ENCODE measurements at places on chromosomes 6 and 20. TPM values are rescaled to one million over a fixed set of nuclear protein-coding genes. Genes with fewer than 3 reads are reported as not detected.

Gene FAM184A
- total RNA-seq, result 13.8 TPM

Gene ADGB
- total RNA-seq, result not detected

Gene BPIFB2
- not detected for total RNA-seq

Gene CGA
- total RNA-seq, result not detected

Gene TRIM40
- not detected for total RNA-seq

Gene OR2H2
- total RNA-seq, result not detected

Gene SOX4
- total RNA-seq, result 2.3 TPM

Gene MUC21
- total RNA-seq, result not detected

Gene FRS3
- 4.8 TPM for total RNA-seq

Gene TCF15
- not detected for total RNA-seq

Gene FAM83C
- total RNA-seq, result not detected

Gene SMPDL3A
- total RNA-seq, result not detected

Gene NOTCH4
- total RNA-seq, result 0.69 TPM

Gene RAB44
- total RNA-seq, result not detected

Gene SMPD2
- total RNA-seq, result 7.5 TPM

Measured in activated CD4-positive, alpha-beta T cell treated with anti-CD3 and anti-CD28 coated beads for 36 hours (primary cell).